ENCODE measurements at places on chromosomes 1 and 21. TPM values are rescaled to one million over a fixed set of nuclear protein-coding genes. Genes with fewer than 3 reads are reported as not detected.

LYPLAL1 gene
- polyA plus RNA-seq, result 32.2 TPM

NPPA gene
- polyA plus RNA-seq, result 1.3 TPM

NMNAT2 gene
- polyA plus RNA-seq, result 1.3 TPM

DNA sequence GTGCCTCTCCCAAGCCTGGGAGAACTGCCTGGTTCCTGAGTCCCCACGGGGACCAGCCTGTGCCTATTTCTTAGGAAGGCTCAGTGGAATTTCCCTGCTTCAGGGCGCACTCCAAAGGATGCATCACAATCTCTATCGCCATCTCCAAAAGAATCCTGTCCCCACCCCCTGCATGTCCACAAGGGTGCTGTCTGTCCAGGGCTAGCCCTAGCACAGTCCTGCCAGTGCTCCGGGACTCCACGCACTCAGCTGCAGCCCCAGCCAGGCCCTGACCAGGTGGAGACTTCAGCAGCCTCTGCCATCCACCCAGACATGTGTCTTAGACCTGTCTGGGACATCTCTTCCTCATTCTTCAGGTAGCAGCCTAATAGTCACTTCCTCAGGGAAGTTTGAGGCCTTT, 199.7 kb downstream of the GRIK3 start:
- no peak overlapping the region for H3K4me3 ChIP-seq
- H3K27me3 ChIP-seq, result no peaks in the 10 kb centered on the region
- no peaks in the 10 kb centered on the region for H3K36me3 ChIP-seq
- DNase-seq, result no peak

GRCh38 chr21:45404730-45405270, at the start of gene COL18A1:
TSS of gene COL18A1 (plus strand) at chr21:45405165. CDS start at chr21:45405231, 66 bp downstream.
- DNase-seq, result peak; percentile 62
- H3K27ac ChIP-seq, result peak within 1 kb of the TSS; percentile 87
- no peaks in the 10 kb centered on the region for H3K4me1 ChIP-seq
- H3K27me3 ChIP-seq, result peaks cover 10% of the 10 kb centered on the region
- peak within 1 kb of the TSS; percentile 30 for H3K4me3 ChIP-seq
- no peaks in the 10 kb centered on the region for H3K36me3 ChIP-seq

- H3K27ac ChIP-seq, result no peak overlapping the region
- no peak overlapping the region for H3K4me3 ChIP-seq
- H3K36me3 ChIP-seq, result no peaks in the 10 kb centered on the region
- H3K27me3 ChIP-seq, result no peaks in the 10 kb centered on the region
- no peaks in the 10 kb centered on the region for H3K4me1 ChIP-seq
Measured at GRCh38 chr1:228684607-228685006, 50.7 kb upstream of the RHOU start.

- no peak for DNase-seq
- H3K27me3 ChIP-seq, result no peaks in the 10 kb centered on the region
- no peaks in the 10 kb centered on the region for H3K36me3 ChIP-seq
Measured at GRCh38 chr1:55005351-55006140, 6.8 kb downstream of the BSND start.

GRCh38 chr1:158781104-158781503, at the start of gene OR6N2:
TSS of gene OR6N2 (minus strand) at chr1:158781204. CDS start at chr1:158777635, 3,569 bp downstream.
- H3K4me1 ChIP-seq, result no peaks in the 10 kb centered on the region
- no peak within 1 kb of the TSS for H3K27ac ChIP-seq
- no peak for DNase-seq
- H3K36me3 ChIP-seq, result no peaks in the 10 kb centered on the region

GRCh38 chr1:45456531-45456930, 34.4 kb downstream of the TESK2 start:
- no peak overlapping the region for H3K27ac ChIP-seq
- H3K4me3 ChIP-seq, result no peak overlapping the region
- no peaks in the 10 kb centered on the region for H3K27me3 ChIP-seq
- DNase-seq, result no peak

DNA sequence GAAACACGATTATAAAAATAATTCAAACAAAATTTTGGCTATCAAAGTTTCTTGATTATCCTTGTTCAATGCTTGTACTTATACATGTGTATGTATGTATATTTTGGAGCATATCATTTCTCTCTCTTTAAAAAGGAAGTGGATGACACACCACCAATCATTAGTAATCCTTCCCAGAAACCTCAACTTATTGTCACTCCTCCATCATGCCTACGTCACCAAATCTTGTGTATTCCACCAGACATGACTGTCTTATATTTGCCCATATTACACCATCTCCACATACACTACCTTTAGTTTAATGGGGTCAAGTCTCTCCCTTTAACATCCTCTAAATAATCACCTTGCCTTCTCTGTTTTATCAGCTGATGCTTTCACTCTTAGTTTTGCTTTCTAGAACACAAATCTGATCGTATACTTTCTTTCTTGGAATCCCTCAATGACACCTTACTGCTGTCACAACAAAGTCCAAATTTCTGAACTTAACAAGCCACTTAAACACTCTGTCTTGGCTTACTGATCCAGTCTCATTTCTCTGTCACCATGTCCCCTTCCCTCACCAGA, 124.0 kb downstream of the BRINP3 start:
- H3K36me3 ChIP-seq, result no peaks in the 10 kb centered on the region
- H3K4me3 ChIP-seq, result no peak overlapping the region
- H3K4me1 ChIP-seq, result no peaks in the 10 kb centered on the region
- DNase-seq, result no peak
- no peak overlapping the region for H3K27ac ChIP-seq
- H3K27me3 ChIP-seq, result no peaks in the 10 kb centered on the region
